CD4-positive, alpha-beta T cell treated with Interleukin-15 for 4 hours (primary cell): ENCODE measurements at places on chromosomes 1 and 21.

GRCh38 chr1:206068314-206068713 lies 15.3 kb downstream of the RHEX start:
- no peak for DNase-seq

GRCh38 chr21:35268817-35269216 lies 219.7 kb upstream of the RUNX1 start:
- DNase-seq = no peak

DNA sequence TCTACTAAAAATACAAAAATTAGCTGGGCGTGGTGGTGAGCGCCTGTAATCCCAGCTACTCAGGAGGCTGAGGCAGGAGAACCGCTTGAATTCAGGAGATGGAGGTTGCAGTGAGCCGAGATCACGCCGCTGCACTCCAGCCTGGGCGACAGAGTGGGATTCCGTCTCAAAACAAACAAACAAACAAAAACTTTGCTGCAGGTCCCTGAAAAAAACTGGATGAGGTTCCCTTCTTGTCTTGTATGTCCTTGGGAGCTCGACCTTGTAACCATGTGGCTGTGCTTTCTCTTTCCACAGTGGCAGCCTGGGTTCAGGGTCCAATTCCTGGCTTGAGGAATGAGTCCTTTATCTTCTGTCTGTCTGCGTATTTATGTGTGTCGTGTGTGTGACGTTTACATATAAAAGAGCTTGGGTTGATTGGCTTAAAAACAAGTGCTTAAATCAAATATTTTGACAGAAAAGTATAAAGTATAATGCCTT lies 18.0 kb upstream of the COX20 start:
- no peak for DNase-seq

DNA sequence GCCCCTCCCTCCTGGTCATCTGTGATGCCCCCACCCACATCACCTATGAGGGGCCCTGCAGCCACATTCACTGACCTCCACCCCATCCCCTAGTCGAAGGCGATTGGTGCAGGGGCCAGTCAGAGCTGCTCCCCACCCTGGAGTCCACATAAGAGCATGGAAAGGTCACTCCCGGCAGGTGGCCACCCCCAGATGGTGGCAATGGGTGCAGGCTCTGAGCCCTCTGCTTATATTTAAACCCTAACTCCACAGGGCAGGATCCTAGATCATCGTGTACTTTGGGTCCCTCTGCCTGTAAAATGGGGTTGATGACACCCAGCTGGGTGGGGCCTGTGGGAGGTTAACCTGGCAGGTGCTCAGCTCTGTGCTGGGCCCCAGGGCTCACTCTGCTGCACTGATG lies 186.8 kb upstream of the C1orf174 start:
- no peak for DNase-seq

DNA sequence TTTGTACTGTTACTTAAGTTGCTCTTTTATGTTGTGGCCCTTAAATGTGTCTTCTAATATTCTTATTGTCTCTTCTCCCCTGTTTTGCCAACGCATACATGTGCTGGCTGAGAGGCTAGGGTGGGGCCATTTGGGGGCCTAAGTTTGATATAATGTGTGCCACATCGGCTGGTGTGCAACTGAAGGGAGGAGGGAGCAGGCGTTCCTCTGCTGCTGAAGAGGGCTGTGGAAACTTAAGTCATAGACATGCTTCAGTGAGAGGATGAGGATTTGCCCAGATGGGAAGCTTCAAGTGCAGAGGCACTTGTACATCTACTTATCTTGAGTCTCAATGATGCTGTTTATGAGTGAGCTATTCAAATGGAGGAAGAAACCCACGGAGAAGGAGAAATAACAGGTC lies 630.6 kb downstream of the LMO4 start:
- no peak for DNase-seq

GRCh38 chr21:31213787-31214186 lies 130.3 kb downstream of the TIAM1 start:
- DNase-seq = no peak

GRCh38 chr1:227726924-227727599 lies 8.0 kb downstream of the JMJD4 start:
- no peak for DNase-seq

GRCh38 chr1:214008347-214008746 lies 20.6 kb downstream of the PROX1 start:
- no peak for DNase-seq

GRCh38 chr21:42563261-42563660 lies 49.6 kb downstream of the SLC37A1 start:
- DNase-seq = no peak

DNA sequence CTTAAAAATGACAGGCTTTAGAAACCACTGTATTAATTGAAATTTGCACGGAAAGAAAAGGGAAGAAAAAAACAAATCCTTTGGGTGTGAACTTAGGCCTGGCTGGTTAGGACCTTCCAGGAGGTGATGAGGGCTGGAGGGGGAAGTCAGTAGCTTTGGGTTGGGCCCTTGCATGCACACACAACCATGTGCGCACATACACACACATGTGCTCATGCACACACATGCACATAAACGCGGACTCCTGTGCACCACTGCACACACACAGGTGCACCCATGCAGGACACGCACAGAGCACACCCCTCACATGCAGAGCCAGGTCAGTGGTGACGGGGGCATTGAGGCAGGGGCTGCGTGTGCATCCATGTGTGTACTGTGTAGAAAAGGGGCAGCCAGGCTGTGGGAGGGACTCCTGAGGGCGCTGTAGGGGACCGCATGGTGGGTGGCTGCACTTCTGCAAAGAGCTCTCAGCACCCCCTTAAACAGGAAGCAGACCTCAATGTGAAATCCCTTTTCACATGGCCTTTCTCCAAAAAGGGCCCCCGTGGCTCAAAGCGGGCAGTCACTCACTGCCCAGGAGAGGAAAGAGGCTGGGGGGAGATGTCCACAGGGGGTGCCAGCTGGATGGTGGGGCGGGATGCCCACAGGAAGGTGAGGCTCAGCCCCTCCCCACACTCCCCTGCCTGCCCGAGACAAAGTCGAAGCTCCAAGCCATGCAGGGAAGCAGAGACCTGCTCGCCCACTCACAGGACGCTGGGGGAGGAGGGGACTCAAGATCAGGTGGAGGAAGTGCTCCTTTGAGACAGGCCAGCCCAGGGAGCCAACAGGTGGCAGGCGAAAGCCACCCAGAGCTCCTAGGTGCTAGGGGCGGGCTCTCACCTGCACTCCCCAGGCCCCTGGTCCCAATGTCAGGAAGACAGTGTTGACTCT lies 95.2 kb downstream of the ITPKB start:
- DNase-seq = no peak

- DNase-seq = no peak
Observed at GRCh38 chr1:9420835-9421532, 118.3 kb upstream of the SLC25A33 start.

DNA sequence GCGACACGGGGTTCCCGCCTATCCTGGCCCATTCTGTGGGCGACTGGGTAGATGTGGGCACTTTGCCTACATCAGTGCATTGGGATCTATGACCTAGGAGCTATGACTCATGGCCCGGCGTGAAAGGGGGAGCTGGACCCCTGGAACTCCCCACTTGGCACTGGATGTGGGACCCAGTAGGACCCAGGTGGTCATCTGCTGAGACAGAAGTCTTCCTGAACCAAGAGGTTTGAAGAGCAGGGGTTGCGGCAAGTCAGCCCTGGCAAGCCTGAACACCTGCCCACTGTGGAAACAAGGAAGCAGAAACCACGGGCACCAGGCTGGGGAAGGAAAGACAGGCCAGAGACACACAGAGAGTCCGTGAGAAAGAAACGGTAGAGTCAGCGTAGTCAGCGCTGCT lies 656.7 kb downstream of the AJAP1 start:
- DNase-seq = no peak

DNA sequence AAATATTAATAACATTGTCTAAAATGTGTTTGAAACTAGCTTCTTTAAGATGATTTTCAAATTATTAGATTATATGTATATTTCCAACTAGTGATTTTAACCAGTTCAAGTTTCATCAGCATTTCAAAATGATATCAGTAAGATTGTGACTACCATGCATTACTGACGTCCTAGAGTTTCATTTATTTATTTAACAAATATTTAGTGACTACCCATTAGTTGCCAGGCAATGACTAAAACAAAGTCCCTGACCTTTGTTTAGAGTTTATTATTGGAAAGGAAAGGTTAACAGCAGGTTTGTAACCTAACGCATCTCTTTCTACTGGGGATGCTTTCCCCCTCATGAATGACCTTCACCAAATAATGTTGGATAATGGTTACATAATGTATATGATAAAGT lies 7.6 kb upstream of the C4BPB start:
- DNase-seq = no peak

DNA sequence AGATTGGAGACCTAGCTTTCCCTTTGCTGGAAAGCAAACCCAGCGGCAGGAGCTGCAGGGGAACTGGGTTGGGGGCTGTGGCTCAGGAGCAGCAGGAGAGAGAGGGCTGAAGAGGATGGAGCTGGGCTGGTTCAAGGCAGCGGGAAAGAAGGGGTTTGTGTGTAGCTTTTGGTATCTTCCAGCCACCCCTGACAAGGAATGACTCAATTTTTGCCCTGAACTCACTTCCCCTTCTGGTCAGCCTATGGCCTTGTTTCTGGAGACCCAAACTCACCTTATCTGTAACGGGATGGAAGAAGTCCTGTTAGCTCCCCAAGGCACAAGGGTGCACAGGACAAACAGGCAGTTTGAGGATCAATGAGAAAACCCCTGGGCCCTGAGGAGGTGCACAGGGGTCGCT lies 13.1 kb downstream of the C1orf115 start:
- no peak for DNase-seq
